ENCODE measurements at places on chromosomes 12 and 14.

- peak; percentile 19 for DNase-seq
Observed at GRCh38 chr14:24513009-24513408, 4.9 kb upstream of the CMA1 start.

GRCh38 chr12:69682110-69682755 is 16.9 kb downstream of the BEST3 start:
- no peak for DNase-seq

DNA sequence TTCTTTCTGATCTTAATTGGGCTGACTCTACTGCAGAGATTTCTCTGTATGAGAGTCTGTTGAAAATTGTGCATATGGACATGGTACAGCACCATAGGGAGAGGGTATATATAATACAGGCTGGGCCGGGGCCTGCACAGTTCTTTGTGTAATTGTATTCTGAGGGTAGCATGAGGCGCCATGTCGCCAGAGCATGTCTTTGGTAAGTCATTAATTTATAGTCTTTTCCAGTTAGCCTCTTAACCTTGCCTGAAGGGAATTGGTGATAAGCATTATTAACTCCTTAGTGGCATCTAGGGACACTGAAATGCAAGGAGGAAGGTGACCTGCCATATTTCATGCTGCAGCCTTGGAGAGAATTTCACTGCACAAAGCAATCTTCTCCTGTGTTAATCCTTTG is 569.9 kb downstream of the TMTC2 start:
- DNase-seq = no peak

DNA sequence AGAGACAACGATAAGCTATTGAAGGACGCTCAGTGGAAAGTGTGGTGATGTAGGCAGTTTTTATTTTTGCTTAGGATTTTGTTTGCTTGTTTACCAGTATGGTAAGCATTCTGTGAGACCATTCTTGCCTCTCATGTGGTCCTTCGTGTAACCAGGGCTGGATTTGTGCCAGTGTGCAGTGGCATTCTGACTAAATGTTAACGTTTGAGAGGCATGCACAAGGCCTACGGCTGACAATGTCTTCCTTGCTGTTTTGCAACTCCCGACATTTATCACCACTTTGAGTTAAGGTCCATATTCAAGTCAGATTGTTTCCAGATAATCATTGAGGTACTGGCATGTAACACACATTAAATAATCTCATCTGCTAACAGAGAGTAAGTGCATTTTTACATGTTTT is 102.3 kb upstream of the BCAT1 start:
- peak; percentile 35 for DNase-seq

- DNase-seq = no peak
Observed at GRCh38 chr12:52425466-52425865, 8.7 kb downstream of the KRT75 start.

GRCh38 chr12:10243818-10244520 is 31.3 kb downstream of the GABARAPL1 start:
- peak; percentile 32 for DNase-seq

DNA sequence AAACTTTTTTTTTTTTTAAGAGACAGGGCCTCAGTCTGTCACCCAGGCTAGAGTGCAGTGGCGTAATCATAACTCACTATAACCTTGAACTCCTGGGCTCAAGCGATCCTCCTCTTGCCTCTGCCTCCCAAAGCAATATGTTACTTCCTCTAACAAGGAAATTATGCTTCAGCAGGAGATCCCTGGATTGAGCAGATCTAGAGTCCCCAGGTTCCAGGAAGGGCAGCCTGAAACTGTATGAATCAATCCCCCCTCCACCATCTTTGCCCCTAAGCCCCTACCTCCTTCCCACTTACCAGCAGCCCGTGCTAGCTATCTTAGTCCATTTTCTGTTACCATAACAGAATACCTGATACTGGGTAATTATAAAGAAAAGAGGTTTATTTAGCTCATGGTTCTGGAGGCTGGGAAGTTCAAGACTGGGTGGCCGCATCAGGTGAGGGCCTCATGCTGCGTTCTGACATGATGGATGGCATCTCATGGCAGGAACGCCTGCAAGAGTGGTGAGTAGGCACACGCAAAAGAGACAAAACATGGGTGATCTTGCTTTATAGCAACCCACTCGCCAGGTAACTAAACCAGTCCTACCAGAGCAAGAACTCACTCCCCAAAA is 5.0 kb downstream of the TAMALIN start:
- no peak for DNase-seq

DNA sequence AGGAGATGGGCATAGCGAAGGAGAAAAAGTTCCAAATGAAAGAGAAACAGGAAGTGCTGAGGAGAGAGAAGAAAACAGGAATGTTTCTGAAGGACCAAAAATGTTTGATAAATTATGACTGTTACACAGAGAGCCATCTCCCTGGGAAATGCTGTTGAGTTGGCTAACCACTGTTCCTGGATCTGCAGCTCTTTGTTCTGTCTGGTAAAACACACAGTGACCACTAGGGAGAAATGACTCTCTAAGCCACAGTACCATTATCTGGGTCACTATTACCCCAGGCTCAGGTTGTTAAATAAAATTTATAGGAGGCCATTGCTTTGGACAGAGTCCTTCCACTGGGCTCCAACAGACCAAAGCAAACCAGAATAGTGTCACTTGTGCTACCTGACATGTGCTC is 219.3 kb downstream of the CRADD start:
- DNase-seq = no peak

Measured in DND-41 (cell line).